ENCODE measurements at places on chromosomes 1 and 21. TPM values are rescaled to one million over a fixed set of nuclear protein-coding genes. Genes with fewer than 3 reads are reported as not detected.

Gene WNT3A
- total RNA-seq, result not detected

Gene KPRP
- not detected for total RNA-seq

Gene DMRTA2
- 0.92 TPM for total RNA-seq

Gene MYOC
- total RNA-seq, result not detected

Gene ICOSLG
- 0.69 TPM for total RNA-seq

Gene RGS5
- total RNA-seq, result 8.3 TPM

Gene IFNLR1
- total RNA-seq, result 2.3 TPM

Gene KIAA0040
- 1.2 TPM for total RNA-seq

Gene SLC44A3
- 5.1 TPM for total RNA-seq

Gene FCRL5
- total RNA-seq, result not detected

Gene C1orf105
- total RNA-seq, result not detected

Gene TBX19
- total RNA-seq, result 0.69 TPM

Gene LRRC53
- 0.23 TPM for total RNA-seq

Gene TSSK3
- not detected for total RNA-seq

Gene CAMK2N1
- 128 TPM for total RNA-seq

Gene BARHL2
- total RNA-seq, result 1.4 TPM

Gene PALMD
- total RNA-seq, result 12.2 TPM

Gene TMEM79
- total RNA-seq, result 2.1 TPM

Gene KLHDC9
- total RNA-seq, result 15.5 TPM

Gene TPTE
- total RNA-seq, result not detected

Gene CD164L2
- total RNA-seq, result not detected

Gene EPHB2
- total RNA-seq, result 36.9 TPM

Gene VPS45
- 79.4 TPM for total RNA-seq

Gene LCE1F
- total RNA-seq, result not detected

Gene GPR3
- 0.69 TPM for total RNA-seq

Gene THRAP3
- 105 TPM for total RNA-seq

Gene DDR2
- 10.8 TPM for total RNA-seq

Gene TFAP2E
- 0.69 TPM for total RNA-seq

Gene SEMA4A
- 23.3 TPM for total RNA-seq

Gene SMCP
- total RNA-seq, result not detected

Gene CR1L
- total RNA-seq, result not detected

Gene RCSD1
- total RNA-seq, result 7.4 TPM

Gene LINGO4
- total RNA-seq, result 0.23 TPM

Gene FCRL1
- 0.23 TPM for total RNA-seq

Gene NR1I3
- total RNA-seq, result not detected

Gene HPDL
- total RNA-seq, result 1.2 TPM

Gene PTPRC
- total RNA-seq, result 10.6 TPM

Gene RAB4A
- 56.5 TPM for total RNA-seq

Gene NEK2
- 4.8 TPM for total RNA-seq

Gene SLAMF6
- total RNA-seq, result not detected

Gene EFNA3
- 13.8 TPM for total RNA-seq

Gene PDPN
- total RNA-seq, result 11.8 TPM

Gene SHE
- 2.5 TPM for total RNA-seq

Gene LCK
- 0.23 TPM for total RNA-seq

Gene DISP3
- 10.8 TPM for total RNA-seq

Gene MAP10
- 8.1 TPM for total RNA-seq

Gene GPX7
- 27.2 TPM for total RNA-seq

Gene RPS27
- total RNA-seq, result 1,449 TPM

Gene BSND
- total RNA-seq, result not detected

Gene TPRG1L
- 40.4 TPM for total RNA-seq

Gene SELE
- total RNA-seq, result 0.23 TPM

Gene IFT25
- total RNA-seq, result 31.1 TPM

Gene HRNR
- total RNA-seq, result not detected

Gene PCP4L1
- 27.9 TPM for total RNA-seq

Gene FBXO2
- total RNA-seq, result 11.5 TPM
